ENCODE measurements at places on chromosomes 2 and 18. TPM values are rescaled to one million over a fixed set of nuclear protein-coding genes. Genes with fewer than 3 reads are reported as not detected.

DNA sequence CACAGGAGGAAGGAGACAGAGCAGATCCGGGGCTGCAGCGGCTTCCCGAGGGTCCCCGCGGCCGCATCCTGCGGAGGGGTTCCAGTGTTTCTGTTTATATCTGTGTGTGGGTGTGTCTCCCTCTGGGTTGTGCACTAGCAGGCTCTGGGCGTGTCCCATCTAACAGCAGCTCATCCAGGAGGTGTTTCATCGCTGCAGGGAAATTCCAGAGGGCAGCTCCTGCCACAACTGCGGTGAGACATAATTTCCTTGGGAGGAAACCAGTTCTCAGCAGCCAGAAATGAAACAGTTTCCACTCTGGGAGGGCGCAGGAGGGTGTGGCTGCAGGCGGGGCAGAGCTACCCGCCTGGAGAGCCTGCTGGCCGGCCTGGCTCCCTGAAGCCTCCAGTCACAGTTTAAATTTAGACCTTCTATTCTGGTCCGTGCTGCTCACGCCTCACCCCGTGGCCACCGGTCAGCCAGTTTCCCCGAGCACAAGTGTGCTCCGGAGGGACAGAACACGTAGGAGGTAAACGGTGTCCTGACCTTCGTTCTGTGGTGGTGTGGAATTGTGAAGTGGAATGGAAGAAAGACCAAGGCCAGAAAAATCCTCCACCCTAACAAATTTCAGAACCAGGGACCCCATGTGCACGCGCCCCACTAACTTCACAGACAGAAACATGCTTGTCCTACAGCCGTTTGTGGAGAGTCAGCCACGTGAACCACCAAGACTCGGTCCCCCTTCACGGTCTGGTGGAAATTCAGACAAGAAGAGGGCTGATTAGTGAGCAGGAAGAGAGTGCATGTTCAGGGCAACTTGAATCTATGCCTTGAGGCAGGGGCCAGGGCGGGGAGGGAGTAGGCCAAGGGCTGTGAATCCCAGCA is 50.2 kb downstream of the TEX44 start:
- H3K27me3 ChIP-seq: 0 out of 2 replicates have a peak, but pooled peaks cover 3% of the 10 kb centered on the region
- H3K36me3 ChIP-seq: no peaks in the 10 kb centered on the region
- peak overlapping the region; percentile 16 for H3K27ac ChIP-seq
- no peak overlapping the region for H3K4me3 ChIP-seq
- peak; percentile 19 for DNase-seq

GRCh38 chr2:51918113-51918512 is 886.2 kb upstream of the NRXN1 start:
- no peak overlapping the region for H3K4me3 ChIP-seq
- DNase-seq: no peak
- H3K4me1 ChIP-seq: no peaks in the 10 kb centered on the region
- no peaks in the 10 kb centered on the region for H3K27me3 ChIP-seq

DNA sequence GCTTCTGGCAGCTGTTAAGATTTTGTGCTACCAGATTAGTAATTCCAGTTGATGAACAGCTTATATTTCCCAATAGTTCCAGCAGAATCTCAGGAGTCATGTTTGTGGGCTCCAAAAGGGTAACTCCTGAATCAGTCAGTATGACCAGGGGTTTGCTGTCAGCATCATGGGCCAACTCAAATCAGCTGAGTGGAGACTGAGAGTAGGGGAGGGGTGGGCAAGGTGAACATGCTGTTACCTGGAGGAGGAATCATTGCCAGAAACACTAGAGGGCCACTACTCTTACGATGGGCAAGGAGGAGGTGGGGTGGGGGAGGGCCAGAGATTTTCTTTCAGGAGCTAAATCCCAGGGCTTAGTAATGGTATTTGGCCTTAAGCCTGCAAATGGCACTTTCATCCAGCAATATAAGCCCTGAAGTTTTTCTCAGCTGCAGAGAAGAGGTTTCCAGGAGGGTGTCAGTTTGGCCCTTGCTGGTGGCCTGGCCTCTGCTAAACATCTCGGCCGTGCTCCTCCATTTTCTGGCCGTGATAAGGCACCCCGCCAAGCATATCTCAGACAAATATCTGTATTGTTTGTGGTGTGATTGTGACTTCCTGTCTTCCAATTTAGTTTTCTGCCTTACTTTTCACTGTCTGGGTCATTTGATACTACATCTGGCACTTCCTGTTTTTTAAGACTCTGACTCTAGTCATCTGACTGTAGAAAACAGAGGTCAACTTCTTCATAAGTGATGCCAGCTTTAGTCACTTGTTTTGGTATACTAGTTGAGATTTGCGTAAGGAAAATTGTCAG is 120.5 kb upstream of the CXCR4 start:
- no peaks in the 10 kb centered on the region for H3K36me3 ChIP-seq
- no peaks in the 10 kb centered on the region for H3K27me3 ChIP-seq
- H3K4me1 ChIP-seq: peaks cover 6% of the 10 kb centered on the region
- no peak overlapping the region for H3K4me3 ChIP-seq
- no peak for DNase-seq
- H3K27ac ChIP-seq: no peak overlapping the region

DNA sequence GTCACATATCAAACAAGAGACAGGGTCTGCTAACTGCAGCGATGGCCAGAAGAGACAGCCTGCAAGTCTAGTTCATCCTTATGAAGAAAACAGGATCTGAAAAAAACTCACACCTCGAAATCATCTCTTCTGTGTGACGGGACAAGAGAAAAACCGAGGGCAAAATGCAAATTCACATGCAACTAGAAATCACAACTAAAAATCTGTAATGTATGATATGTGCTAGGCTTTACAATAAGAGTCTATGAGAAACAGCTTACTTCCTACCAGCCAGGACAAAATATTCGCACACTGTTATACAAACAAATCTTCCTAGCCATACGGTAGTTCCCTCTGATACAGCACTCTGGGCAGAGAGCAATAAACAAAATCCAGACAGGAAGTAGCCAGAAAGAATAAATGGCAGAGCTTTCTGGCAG is 48.8 kb downstream of the ANKRD44 start:
- DNase-seq: no peak
- no peaks in the 10 kb centered on the region for H3K36me3 ChIP-seq
- no peaks in the 10 kb centered on the region for H3K4me1 ChIP-seq
- no peaks in the 10 kb centered on the region for H3K27me3 ChIP-seq
- H3K4me3 ChIP-seq: no peak overlapping the region

GRCh38 chr2:187994464-187995331 is 297.0 kb upstream of the GULP1 start:
- peaks cover 92% of the 10 kb centered on the region for H3K4me1 ChIP-seq
- H3K36me3 ChIP-seq: no peaks in the 10 kb centered on the region
- no peak for DNase-seq

DNA sequence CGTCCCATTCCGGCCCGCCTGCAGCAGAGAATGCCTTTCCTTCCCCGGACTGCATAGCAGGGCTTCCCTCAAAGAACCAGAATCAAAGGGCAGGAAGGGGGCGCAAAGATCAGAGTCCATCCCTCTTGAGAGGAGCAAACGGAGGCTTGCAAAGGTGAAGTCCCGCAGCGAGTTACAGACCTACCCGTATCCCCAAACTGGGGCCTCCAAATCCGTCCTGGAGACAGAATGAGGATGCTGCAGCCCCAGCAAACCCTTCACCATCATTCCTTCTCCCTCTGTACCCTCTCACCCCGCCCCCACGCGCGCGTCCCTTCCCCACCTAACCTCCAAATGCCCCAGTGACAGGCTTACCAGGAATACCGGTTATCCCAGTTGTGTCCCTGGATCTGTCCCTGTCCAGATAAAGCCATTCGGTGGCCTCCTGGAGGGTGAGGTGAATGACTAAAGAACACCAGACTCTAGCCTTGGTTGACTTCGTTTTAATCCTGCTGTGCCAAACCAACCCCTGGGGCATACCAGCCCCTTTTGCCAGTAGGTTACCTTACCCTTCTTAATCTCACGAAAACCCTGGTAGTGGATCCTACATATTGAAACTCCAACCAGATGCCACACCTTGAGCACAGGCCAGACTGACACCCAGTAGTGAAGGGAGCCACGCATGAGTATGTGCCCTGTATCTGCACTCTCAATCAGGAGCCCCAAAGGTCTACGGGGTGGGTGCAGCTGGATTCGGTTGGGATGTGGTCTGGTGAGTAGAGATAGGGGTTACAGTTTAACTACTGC is 961 bp upstream of the SLC40A1 start:
- no peak overlapping the region for H3K27ac ChIP-seq
- H3K36me3 ChIP-seq: no peaks in the 10 kb centered on the region
- peak; percentile 52 for DNase-seq
- H3K4me3 ChIP-seq: peak overlapping the region; percentile 66
- peaks cover 16% of the 10 kb centered on the region for H3K4me1 ChIP-seq

- H3K27me3 ChIP-seq: no peaks in the 10 kb centered on the region
- DNase-seq: no peak
- H3K36me3 ChIP-seq: no peaks in the 10 kb centered on the region
- H3K4me3 ChIP-seq: peak overlapping the region; percentile 19
These were observed 123.2 kb downstream of the OLA1 start for GRCh38 chr2:174125090-174125489.

- H3K27me3 ChIP-seq: peaks cover 15% of the 10 kb centered on the region
- DNase-seq: no peak
These were observed 5.7 kb downstream of the SLC5A7 start for GRCh38 chr2:107992069-107992468.

DNA sequence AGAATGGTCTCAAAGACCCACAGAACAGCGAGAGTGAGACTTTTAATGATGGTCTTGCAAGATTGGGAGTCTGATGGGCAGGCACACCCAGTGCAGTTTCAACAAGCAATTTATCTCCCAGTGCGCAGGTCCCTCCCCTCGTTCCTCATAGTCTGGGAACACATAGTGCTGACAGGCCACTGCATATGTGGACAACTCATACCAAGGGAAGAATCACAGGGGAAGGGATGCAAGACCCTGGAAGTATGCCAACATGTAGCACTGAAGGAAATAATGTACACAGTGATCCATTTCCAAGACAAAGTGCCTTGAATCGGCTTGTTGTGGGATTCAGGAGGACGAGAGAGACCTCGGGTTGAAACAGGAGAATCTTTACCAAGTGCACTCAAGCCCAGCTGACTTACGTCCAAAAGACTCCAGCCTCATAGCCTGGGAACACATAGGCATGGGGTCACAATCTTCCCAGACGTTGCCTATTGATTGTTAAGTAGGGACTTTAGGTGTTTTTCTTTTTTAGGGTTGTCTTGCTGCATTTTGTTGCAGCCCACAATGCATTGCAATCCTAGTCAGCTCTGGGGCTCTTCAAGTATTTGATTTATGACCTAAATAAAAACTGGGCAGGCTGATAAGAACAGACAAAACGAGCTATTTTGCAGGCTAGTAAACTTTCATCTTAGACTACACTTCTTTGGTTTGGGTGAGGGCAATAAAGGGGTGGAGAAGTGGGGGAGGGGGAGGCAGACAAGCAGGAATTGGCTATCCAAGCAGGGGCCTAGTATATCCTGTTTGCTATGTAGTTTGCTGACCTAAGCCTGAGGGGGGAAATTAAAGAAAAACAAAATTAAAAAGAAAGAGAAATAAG is 24.7 kb upstream of the SERPINB5 start:
- H3K27ac ChIP-seq: no peak overlapping the region
- H3K27me3 ChIP-seq: no peaks in the 10 kb centered on the region
- no peak for DNase-seq
- H3K4me1 ChIP-seq: peaks cover 15% of the 10 kb centered on the region
- no peaks in the 10 kb centered on the region for H3K36me3 ChIP-seq

GRCh38 chr18:35927430-35927829 is 45.0 kb upstream of the RMP24 start:
- H3K27ac ChIP-seq: no peak overlapping the region
- peaks cover 26% of the 10 kb centered on the region for H3K4me1 ChIP-seq
- no peak for DNase-seq
- H3K4me3 ChIP-seq: no peak overlapping the region

DNA sequence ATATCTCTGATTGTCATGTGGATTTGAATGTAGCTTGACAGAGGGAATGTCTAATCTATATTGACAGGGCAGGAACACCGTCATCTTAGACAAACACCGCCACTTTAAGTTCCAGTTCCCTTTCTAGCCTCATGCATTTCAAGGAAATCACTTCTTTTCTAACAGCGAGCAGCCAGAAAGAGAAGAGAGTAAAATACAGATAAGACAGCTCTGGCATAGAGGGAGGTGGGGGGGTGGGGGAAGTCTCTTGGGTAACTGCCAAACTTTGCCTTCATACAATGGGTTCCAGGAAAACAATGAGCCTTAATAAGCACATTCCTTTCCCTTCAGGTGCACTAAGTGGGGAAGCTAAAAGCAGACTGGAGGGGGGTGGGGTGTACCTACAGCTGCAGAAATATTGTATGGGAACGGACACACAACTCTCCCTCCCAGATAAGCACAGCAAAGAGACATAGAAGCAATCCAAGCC is 37.2 kb downstream of the CASP10 start:
- H3K27me3 ChIP-seq: no peaks in the 10 kb centered on the region
- no peak overlapping the region for H3K4me3 ChIP-seq
- H3K36me3 ChIP-seq: peaks cover 7% of the 10 kb centered on the region
- DNase-seq: no peak
- peaks cover 26% of the 10 kb centered on the region for H3K4me1 ChIP-seq

- H3K4me3 ChIP-seq: no peak overlapping the region
- H3K4me1 ChIP-seq: peaks cover 10% of the 10 kb centered on the region
- no peak overlapping the region for H3K27ac ChIP-seq
- no peaks in the 10 kb centered on the region for H3K36me3 ChIP-seq
These were observed 17.3 kb downstream of the OTOF start for GRCh38 chr2:26460613-26461031.

GRCh38 chr2:160650196-160651118 is 156.8 kb upstream of the RBMS1 start:
- H3K4me1 ChIP-seq: peaks cover 16% of the 10 kb centered on the region
- no peaks in the 10 kb centered on the region for H3K27me3 ChIP-seq
- DNase-seq: no peak
- no peak overlapping the region for H3K27ac ChIP-seq

GRCh38 chr2:227805578-227805977 is 8.1 kb upstream of the CCL20 start:
- DNase-seq: no peak
- no peak overlapping the region for H3K27ac ChIP-seq
- H3K4me1 ChIP-seq: peaks cover 23% of the 10 kb centered on the region
- H3K27me3 ChIP-seq: no peaks in the 10 kb centered on the region
- H3K36me3 ChIP-seq: no peaks in the 10 kb centered on the region
- H3K4me3 ChIP-seq: no peak overlapping the region

The CFAP210 gene
- 0.60 TPM for total RNA-seq

The CHRND gene
- total RNA-seq: 0.07 TPM

The LHCGR gene
- 0.31 TPM for total RNA-seq

The STARD6 gene
- not detected for total RNA-seq

The ACMSD gene
- not detected for total RNA-seq

The PHLPP1 gene
- 52.0 TPM for total RNA-seq

The UPP2 gene
- total RNA-seq: not detected

All from WTC11 (cell line).